Bronchus fibroblast of lung (primary cell): ENCODE measurements at places on chromosomes 5 and 9. TPM values are rescaled to one million over a fixed set of nuclear protein-coding genes. Genes with fewer than 3 reads are reported as not detected.

PRLR gene
- 0.30 and 0.84 TPM in 2 replicates for total RNA-seq

PCDHA4 gene
- under 0.01 TPM in 2 replicates for total RNA-seq

ARID3C gene
- not detected in 2 replicates for total RNA-seq

TBC1D2 gene
- 16.3 and 20.2 TPM in 2 replicates for total RNA-seq

SOHLH1 gene
- not detected in 2 replicates for total RNA-seq

FGD3 gene
- total RNA-seq: not detected in 2 replicates

IFNW1 gene
- total RNA-seq: not detected in 2 replicates

HRCT1 gene
- 3.2 and 5.4 TPM in 2 replicates for total RNA-seq

LHX6 gene
- total RNA-seq: not detected in 2 replicates

ISL1 gene
- total RNA-seq: not detected in 2 replicates

CDK5RAP2 gene
- 30.2 and 33.5 TPM in 2 replicates for total RNA-seq

GMCL2 gene
- not detected in 2 replicates for total RNA-seq

SHC3 gene
- 3.9 and 6.9 TPM in 2 replicates for total RNA-seq

IL7R gene
- total RNA-seq: 12.9 and 14.0 TPM in 2 replicates

TEK gene
- total RNA-seq: 1.9 and 2.2 TPM in 2 replicates

IL31RA gene
- total RNA-seq: 3.1 and 3.2 TPM in 2 replicates

WDR31 gene
- 0.67 and 0.74 TPM in 2 replicates for total RNA-seq

ADCY2 gene
- total RNA-seq: not detected in 2 replicates

IL33 gene
- 0.15 and 0.17 TPM in 2 replicates for total RNA-seq

CHMP5 gene
- total RNA-seq: 52.2 and 66.9 TPM in 2 replicates
